ENCODE measurements at places on chromosomes 1 and 21.
A peak's percentile ranks its signal among the peaks of the same experiment; 100 is the strongest.

GRCh38 chr1:200784576-200784975 is 45.9 kb downstream of the CAMSAP2 start:
- no peak for DNase-seq

DNA sequence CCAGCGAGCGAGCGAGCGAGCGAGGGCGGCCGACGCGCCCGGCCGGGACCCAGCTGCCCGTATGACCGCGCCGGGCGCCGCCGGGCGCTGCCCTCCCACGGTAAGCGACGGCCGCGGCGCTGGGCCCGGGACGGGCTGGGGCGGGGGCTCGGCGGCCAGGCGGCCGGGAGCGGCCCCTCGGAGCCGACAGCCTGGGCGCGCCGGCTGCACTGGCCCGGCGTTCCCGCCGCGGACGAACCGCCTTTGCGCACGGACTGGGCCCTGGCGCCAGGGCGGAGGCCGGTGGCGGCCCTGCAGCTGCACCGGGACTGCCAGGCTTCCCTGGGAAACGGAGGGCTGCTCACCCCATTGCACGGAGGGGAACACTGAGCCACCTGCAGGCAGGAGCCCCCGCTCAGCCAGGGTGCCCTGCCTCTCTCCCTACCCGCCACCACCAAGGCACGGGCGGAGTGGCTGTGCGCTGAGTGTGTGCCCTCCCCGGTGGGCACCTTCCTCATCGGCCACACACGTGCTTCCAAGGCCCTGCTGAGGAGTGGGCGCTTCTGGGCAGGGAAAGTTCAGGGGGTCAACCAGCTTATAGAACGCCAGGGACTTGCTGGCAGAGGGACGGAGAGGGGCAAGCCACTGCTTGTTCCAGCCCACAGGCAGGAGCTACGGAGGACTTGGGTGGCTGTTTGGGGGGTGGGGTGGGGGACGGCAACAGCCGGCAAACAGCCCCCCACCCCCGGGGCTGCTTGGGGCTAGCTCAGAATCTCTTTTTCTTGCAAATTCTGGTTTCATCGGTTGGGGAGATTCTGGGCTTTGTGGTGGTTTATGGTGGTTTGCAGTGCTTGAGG is 532 bp downstream of the CSF1 start:
- no peak for DNase-seq

- DNase-seq: no peak
These were observed 13.3 kb downstream of the RNU5D-1 start for GRCh38 chr1:44717653-44718052.

DNA sequence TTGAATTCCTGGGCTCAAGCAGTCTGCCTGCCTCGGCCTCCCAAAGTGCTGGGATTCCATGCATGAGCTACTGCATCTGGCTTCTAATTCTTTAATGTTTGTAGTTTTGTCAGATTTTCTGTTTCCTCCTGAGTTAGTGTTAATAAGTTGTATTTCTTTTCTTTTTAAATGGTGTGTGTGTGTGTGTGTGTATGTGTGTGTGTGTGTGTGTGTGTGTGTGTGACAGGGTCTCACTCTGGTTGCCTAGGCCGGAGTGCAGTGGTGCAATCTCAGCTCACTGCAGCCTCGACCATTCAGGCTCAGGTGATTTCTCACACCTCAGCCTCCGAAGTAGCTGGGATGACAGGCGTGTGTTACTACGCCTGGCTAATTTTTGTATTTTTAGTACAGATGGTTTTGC is 50.2 kb downstream of the ADARB1 start:
- no peak for DNase-seq

- DNase-seq: no peak
These were observed 74.7 kb upstream of the CLDN14 start for GRCh38 chr21:36554411-36555157.

GRCh38 chr1:162892906-162893611 is 32.1 kb upstream of the CCDC190 start:
- no peak for DNase-seq

DNA sequence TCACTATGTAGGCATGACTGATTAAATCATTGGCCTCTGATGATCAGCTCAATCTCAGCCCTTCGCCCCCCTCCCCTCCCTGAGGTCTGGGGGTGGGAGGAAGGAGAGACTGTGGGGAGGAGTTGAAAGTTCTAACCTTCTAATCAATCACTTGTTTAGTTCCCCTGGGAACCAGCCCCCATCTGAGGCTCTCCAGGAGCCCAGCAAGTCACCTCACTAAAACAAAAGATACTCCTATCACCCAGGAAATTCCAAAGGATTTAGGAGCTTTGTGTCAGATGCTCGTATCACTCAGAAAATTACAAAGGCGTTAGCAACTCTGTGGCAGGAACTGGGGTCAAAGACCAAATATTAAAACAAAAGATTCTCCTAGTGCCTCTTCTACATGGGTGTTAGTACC is 21.6 kb downstream of the SYF2 start:
- DNase-seq: no peak

- DNase-seq: no peak
These were observed 6.4 kb downstream of the FNDC7 start for GRCh38 chr1:108718927-108719655.

- peak; percentile 13 for DNase-seq
These were observed 329.5 kb downstream of the SIPA1L2 start for GRCh38 chr1:232300466-232300865.

DNA sequence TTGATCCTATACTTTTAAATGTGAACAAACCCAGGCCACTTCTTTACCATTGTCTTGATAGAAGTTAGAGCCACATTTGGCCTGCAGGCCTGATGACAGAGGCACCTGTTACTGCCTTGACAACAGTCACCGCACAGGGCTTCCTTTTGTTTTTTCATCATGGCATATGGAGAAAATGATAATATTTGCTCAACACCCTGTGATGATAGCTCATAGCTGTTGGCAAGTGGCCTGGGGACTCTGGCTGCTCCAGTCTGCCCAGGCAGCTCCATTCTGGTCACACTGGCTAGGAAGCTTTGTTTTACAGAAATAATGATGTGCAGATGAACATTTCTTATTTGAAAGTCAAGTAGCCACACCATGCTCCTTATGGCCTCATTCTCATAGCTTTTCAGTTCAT is 89.6 kb upstream of the GPR88 start:
- DNase-seq: no peak

DNA sequence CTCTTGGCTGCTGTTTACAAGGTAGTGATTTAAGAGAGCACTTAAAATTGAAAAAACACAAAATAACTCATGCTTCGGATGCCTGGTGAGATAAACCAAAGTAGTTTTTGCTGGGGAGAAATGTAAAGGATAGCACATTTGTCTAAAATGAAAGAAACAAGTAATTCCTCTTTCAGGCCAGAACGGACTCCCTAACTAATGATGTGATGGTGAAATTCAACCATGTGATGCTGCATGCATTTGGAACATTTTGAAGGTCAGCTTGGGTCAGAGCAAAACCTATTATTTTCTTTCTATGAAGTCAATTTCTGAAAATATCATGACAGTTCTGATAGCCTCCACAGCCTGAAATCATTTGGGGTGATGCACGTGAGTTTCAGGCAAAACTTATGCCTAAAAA is 27.6 kb downstream of the NMNAT2 start:
- DNase-seq: no peak

DNA sequence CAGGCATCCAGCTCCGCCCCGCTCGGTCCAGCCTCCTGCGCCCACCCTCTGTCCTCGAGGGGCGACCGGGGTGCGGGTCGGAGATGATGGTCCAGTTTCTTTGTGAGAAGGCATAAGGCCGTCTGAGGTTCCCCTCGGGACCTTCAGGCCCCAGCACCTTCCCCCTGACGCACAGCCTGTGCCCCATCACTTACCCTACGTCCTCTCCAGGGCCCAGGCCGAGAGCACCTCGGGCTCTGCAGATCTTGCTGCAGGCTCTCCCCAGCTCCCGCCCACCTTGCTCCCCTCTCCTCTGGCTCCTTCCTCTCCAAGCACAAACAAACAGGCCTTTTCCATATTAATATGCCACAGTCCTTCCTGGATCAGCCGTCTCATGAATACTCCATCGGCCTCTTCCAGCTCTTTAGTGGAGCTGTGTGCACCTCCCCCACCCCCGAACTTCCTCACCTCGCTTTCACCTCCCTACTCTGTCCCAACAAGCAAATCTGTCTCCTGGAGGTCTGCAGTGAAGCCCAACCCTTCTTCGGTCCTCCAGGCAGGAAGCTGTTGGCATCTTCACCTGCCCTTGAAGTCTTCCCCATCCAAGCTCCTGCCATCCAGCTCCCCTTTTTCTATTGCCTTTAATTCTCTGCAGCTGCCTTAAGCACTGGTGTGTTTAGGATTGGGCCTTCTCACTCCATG is 448 bp upstream of the COL9A2 start:
- no peak for DNase-seq

- no peak for DNase-seq
These were observed 66.0 kb upstream of the TINAGL1 start for GRCh38 chr1:31510304-31510703.

- no peak for DNase-seq
These were observed 30.3 kb upstream of the KCNQ4 start for GRCh38 chr1:40753142-40753882.

DNA sequence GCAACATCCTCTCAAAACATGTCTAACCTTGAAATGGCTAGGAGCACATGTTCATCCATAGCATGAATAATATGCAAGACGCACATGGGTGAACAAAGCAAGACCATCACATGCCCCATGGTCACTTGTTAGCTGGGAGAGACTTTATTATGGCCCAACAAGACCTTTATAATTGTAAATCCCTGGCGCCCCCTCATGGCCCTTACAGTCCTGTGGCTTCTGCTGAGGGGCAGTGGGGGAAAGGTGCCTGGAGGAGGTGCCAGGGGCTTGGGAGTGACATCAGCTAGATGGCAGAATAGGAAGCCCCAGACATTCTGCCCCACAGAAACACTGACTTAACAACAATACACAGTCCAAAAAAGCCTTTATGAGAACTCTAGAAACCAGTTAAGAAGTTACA is 51.7 kb downstream of the CSMD2 start:
- DNase-seq: no peak

DNA sequence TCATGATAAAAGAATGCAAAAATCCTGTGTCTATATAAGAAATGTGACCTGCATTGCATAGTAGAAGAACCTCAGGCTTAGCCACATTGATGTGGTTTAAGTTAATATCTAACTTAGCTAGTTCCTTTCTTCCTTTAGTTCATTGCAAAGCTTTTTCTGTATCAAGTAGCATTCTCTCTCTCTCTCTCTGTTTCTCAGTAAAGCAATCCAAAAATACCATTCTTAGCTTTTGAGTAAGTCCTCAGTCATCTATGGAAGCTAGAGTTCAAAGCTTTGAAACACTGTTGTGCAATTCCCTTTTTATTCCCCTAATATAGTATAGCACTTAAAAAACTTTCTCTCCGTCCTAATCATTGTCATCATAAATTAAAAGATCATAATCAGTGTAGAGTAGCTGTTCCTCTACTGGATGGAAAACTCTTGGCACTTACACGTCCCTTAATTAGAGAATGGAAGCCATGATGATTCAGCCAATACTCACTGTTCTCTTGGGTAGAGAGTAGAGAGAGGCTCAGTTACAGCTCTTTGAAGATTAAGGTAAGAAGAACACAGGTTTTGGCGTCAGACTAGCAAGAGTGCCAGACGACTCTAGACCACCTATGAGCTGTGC is 350.3 kb upstream of the LYPLAL1 start:
- DNase-seq: peak; percentile 81

GRCh38 chr21:46436621-46437020 is 22.1 kb upstream of the DIP2A start:
- no peak for DNase-seq

GRCh38 chr1:185564816-185565215 is 169.4 kb upstream of the HMCN1 start:
- DNase-seq: no peak

DNA sequence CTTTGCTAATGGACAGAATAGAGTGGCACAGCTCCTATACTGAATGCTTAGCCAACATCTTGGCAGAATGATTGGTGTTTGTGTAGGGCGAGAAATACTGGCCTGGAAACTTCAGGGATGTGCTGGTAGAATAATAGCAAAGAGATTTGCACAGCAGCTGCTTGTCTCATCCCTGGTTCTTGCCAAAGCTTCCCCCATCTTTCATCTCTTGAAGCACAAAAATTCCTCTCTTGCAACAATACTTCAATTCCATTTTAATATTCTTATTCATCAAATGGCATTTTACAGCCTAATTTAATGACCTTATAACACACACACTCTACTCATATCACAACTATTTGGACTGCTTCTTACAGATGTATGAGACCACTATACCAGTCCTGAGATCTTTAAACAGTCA is 37.7 kb downstream of the LHX8 start:
- DNase-seq: no peak

DNA sequence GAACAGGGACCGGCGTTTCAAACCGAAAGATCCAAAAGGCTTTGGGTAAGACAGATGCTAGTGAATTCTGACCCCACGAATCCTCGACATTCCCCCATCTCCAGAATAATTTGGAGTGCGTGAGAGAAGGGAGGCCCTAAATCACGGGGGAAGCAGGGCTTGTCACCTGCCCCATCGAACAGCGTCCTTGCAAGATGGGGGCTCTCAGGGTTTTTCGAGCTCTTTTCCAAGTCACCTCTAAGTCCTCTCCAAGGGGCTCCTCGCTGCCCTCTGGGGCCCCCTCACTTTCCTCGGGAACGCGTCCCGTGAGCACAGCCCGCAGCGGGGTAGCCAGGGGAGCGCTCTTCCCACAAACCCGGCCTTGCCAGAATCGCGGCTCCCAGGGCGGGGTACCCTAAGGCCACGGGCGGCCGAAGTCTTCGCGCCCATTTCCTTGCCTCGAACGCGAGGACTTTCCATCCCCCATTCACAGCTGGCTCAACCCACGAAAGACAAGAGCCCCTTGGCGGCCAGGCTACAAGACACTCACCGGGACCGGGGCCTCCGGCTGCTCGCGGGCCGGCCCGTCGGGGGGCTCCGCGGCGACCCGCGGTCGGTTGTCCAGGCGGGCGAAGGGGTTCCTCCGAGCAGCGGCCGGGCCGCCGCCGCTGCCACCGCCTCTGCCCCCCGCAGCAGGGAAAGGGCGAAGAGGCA is 546 bp downstream of the DONSON start:
- DNase-seq: no peak

GRCh38 chr1:217482356-217483102 is 148.4 kb downstream of the GPATCH2 start:
- peak; percentile 26 for DNase-seq

DNA sequence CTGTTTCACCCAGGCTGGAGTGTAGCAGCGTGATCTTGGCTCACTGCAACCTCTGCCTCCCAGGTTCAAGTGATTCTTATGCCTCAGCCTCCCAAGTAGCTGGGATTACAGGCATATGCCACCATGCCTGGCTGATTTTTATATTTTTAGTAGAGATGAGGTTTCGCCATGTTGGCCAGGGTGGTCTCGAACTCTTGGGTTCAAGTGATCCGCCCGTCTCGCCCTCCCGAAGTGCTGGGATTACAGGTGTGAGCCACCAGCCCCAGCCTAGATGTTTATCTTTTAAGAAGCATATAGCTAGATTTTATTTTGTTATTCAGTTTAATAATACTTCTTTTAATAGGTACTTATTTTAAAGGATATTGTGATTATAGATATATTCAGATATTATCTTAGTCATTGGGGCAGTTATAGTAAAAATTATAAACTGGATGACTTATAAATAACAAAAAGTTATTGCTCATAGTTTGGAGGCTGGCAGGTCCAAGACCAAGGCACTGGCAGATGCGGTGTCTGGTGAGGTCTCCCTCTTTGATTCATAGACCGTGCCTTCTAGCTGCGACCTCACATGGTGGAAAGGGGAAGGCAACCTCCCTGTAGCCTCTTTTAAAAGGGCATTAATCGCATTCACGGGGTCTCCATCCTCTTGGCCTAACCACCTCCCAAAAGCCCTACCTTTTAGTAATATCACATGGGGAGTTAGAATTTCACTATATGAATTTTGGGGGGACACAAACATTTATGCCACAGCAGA is 3.1 kb upstream of the KCNE2 start:
- no peak for DNase-seq

GRCh38 chr1:227490478-227490877 is 72.9 kb upstream of the ZNF678 start:
- no peak for DNase-seq

Measured in fibroblast of skin of left biceps (primary cell).